Renal pelvis (tissue), 12 donors: ENCODE measurements at places on chromosomes 1 and 21. TPM values are rescaled to one million over a fixed set of nuclear protein-coding genes. Genes with fewer than 3 reads are reported as not detected.
A peak's percentile ranks its signal among the peaks of the same experiment; 100 is the strongest.

DNA sequence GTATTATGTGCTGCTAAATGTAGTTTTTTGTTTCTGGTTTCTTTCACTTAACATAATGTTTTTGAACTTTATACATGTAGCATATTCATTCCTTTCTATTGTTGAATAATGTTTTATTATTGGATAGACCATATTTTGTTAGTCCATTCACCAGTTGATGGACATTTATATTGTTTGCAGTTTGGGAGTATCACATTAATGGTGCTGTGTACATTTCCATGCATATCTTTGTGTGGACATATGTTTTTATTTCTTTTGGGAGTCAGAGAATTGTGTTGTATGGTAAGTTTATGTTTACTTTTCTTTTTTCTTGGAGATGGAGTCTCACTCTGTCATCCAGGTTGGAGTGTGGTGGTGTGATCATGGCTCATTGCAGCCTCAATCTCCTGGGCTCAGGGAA lies 134.6 kb downstream of the MAST2 start:
- DNase-seq: no peak

DNA sequence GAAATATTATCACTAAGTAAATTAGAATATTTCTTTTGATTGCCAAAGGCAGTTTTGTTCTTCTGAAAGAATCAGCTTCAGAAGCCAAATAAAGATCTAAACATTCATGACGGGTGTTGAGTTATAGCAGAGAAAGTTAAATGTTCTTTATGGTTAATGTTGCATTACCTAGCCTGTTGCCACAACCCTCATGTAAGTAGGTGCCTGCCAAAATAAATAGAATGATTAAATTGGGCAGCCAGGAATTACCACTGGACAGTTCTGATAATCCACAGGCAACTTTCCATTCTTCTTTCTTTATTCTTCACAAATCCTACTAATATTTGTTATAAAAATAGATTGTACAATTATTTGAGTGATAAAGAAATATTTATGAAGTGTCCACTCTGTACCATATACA lies 217.9 kb upstream of the NRIP1 start:
- DNase-seq: peak; percentile 42

- no peak for DNase-seq
Observed at GRCh38 chr1:13775916-13776315, 75.9 kb downstream of the PRDM2 start.

- no peak for DNase-seq
Observed at GRCh38 chr1:64502083-64502482, 32.2 kb downstream of the CACHD1 start.

- no peak for DNase-seq
Observed at GRCh38 chr1:153490272-153491051, 30.0 kb upstream of the S100A7 start.

DNA sequence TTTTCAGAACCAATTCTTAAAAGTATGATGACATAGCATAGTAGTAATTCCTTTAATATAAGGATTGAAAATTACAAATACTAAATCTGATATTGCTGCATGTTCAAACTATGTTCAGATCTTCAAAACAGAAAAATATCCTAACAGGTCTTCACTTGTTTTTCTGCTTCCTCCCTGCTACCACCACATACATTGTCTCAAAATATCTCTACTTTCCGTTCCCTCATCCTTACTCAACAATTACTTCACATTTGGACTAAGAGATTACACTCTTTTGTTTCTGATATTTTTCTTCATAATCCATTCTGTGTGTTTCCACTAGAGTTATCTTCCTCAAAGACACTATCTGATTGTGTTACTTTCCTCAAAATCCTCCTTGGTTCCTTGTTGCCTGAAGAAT lies 125.1 kb downstream of the NEK7 start:
- no peak for DNase-seq

- no peak for DNase-seq
Observed at GRCh38 chr1:227174164-227174563, 144.1 kb downstream of the CDC42BPA start.

DNA sequence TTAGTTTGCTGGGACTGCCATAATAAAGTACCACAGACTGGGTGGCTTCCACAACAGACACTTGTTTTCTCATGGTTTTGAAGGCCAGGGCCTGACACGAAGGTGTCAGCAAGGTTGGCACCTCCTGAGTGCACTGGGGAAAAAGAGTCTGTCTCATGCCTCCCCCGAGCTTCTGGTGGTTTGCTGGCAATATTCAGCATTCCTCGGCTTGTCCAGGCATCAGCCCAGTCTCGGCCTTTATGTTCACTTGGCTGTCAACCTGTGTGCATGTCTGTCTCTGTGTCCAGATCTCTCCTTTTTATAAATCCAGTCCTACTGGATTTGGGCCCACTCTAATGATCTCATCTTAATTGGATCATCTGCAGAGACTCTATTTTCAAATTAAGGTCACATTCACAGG lies 72.6 kb downstream of the DOP1B start:
- DNase-seq: no peak

DNA sequence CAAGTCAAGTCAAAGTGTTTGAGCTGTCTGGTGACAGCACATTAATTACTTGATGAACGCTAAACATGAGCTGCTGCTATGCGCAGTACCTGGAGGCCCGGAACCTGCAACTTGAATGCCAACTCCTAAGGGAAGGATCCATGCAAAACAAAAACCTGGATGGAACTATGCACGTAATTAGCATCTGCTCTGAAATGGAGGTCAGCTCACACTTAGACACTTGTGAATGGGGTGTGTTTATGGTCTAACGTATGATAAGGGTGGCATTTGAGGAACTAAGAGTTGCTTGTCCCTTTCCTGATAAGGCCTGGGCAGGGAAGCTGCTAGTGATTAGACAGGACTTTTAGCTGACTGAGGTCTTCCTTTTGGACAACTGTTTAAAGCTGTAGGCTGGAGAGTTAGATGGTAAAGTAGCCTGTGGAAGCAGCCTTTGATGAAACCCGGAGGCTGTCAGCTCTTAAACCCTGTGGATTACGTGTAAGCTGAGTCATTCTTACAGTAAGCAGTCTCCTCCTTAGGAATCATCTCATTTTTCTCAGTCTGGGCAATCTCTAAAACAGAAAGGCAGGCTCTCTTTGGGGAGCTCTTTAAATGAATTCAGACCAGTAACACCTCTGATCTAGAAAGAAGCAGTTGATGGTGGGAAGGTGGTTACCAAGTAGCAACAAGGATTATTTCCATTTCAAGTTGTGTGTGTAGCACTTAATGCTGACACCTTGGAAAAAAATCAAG lies 6.8 kb downstream of the TENT5C start:
- no peak for DNase-seq

GRCh38 chr1:62314454-62315350 lies 4.5 kb downstream of the KANK4 start:
- peak; percentile 67 for DNase-seq

DNA sequence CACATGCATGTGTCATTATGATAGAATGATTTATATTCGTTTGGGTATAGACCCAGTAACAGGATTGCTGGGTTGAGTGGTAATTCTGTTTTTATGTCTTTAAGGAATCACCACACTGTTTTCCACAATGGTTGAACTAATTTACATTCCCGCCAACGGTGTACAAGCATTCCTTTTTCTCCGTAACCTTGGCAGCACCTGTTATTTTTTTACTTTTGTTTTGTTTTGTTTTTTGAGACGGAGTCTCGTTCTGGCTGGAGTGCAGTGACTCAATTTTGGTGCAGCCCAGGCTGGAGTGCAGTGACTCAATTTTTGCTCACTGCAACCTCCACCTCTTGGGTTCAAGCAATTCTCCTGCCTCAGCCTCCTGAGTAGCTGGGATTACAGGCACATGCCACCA lies 8.5 kb upstream of the S100B start:
- DNase-seq: no peak

GRCh38 chr1:58442114-58442513 lies 104.4 kb downstream of the OMA1 start:
- DNase-seq: peak; percentile 67

DNA sequence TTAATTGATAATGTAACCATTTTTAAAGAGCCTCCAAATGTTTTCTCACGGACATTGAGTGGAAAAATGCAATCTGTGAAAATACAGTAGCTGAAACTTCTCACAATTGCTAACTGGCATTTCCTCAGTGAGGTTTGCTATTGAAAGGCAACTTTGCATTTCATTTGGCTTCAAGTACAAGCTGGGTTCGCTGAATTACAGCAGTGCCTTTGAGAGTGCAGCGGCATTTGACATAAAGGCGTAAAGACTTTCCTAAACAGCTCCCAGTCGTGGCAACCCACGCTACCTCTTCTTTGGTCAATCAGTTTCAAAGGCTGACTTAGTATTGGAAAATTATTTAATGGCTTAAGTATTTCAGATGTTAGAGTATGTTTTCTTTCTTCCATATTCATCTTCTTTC lies 39.3 kb upstream of the ZBTB18 start:
- no peak for DNase-seq

DNA sequence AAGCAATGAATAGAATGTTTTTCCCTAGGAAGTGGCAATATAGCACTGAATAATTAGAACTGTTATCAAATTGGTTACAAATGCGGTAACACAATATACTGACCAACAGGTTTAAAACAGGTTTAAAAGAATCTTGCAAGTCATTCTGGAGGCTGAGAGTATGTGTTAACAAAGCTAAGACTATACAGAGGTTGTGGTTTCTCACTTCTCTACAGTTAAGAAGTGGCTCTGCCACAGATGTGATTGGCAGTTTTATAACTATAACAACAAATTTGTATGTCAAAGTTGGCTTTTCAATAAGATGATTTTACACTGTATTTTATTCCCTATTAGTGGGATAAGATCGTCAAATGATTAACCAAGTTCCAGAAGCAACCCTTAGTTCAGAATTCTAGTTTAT lies 7.1 kb downstream of the ANGEL2 start:
- DNase-seq: no peak

DNA sequence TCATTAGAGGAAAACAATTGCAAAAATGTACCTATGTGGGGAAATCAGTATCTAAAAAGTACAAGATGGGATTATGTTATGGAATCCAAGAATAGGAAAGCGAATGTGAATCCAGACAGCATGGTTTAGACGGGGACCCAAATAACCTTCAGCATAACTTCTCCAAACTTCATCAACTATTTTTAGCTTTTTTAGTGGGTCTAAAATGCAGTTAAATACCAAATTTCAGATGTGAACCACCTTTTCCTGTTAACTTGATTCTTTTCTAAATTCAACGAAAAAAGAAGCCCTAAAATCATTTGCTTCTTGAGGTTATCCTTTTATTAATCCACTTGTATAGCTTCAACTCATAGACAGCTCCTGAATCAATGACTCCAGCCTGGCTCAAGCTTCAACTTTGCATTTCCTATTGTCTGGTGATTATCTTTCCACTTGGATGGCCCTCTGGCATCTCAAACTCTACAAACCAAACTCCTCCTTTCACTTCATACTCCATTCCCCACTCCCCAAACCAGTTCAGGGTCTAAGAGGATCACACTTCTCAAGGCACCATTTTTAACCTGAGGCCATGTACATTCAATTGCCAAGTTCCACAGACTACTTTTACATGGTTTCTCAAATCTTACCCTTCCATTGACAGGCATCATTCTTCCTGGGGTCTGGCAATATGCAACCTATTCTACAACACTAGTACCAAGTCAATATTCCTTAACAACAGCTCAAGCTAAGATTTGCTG lies 7.4 kb downstream of the ERRFI1 start:
- no peak for DNase-seq

GRCh38 chr1:86218859-86219258 lies 62.3 kb upstream of the COL24A1 start:
- no peak for DNase-seq

DNA sequence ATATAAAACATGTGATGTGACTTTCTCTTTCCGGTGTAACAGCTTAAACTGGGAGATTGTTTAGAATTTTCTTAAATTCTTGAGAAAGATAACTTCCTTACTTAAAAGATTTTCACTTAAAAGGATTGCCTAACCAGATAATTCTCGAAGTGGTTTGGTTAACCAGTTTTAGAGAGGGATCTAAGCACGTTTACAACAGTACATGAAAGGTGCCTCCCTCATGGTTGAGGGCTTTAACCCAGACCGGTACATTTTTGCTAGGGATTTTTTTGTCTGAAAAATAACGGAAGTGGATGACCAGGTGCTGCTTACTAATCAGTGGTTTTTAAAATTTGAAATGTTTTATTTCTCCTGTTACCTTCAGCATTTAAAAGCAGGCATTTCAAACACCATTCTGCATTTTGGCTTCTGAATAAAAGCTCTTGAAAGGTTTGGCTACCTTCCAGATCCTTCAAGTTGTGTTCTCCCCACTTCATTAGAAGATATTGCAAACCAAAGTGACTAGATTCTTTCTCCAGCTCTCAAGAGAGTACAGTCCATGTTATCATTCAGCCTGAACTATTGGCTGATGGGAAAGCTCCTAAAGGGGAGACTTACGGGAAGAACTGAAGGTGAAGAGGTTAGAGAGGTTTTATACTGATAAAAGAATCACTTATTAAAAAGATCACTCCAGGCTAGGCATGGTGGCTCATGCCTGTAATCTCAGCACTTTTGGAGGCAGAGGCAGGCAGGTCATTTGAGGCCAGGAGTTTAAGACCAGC lies 12.8 kb downstream of the S100PBP start:
- no peak for DNase-seq

DNA sequence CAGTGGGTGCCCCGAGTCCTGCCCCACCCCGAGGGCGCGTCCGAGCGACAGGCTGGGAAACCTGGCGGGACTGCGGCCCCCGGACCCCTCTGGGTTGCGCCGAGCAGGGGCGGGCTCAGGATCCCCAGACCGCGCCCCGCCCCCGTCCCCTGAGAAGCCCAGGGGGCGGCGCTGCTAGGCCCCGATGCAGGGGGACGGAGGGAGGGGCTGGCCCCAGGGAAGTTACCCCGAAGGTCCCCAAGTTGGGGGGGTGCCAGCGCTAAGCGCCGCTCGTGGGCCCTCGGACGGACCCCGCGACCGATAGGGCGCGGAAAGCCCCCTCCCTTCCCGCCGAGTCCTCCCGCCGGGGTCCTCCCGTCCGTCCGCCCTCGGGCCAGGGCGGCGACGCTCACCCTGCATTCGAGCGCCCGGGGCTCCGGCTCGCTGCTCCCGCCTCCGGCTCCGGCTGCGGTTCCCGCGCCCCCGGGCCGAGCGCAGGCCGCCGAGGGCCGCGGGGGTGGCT lies 414 bp downstream of the GPR153 start:
- DNase-seq: no peak

GRCh38 chr1:65235867-65236805 lies 73.2 kb upstream of the DNAJC6 start:
- DNase-seq: peak; percentile 14

- no peak for DNase-seq
Observed at GRCh38 chr21:31145274-31145673, 107.0 kb upstream of the KRTAP19-8 start.

- no peak for DNase-seq
Observed at GRCh38 chr21:32946654-32947053, 79.1 kb upstream of the OLIG2 start.

Gene RGS1
- polyA plus RNA-seq: 1.3 TPM

Gene SUSD4
- polyA plus RNA-seq: 16.7 TPM

Gene CDC42BPA
- polyA plus RNA-seq: 40.2 TPM

Gene RABGGTB
- 101 TPM for polyA plus RNA-seq

Gene RGS4
- polyA plus RNA-seq: 14.8 TPM

Gene NUCKS1
- polyA plus RNA-seq: 423 TPM

Gene PEX10
- polyA plus RNA-seq: 28.3 TPM

Gene OR1C1
- not detected for polyA plus RNA-seq

Gene AVPR1B
- polyA plus RNA-seq: 1.6 TPM

Gene AK2
- polyA plus RNA-seq: 206 TPM

Gene CD5L
- polyA plus RNA-seq: not detected

Gene AKR7A3
- polyA plus RNA-seq: 3.6 TPM

Gene VSIG8
- 0.49 TPM for polyA plus RNA-seq

Gene NIBAN1
- 2.5 TPM for polyA plus RNA-seq

Gene CDC20
- 44.3 TPM for polyA plus RNA-seq
